Naive thymus-derived CD4-positive, alpha-beta T cell (primary cell): ENCODE measurements at places on chromosomes 16 and 17.

DNA sequence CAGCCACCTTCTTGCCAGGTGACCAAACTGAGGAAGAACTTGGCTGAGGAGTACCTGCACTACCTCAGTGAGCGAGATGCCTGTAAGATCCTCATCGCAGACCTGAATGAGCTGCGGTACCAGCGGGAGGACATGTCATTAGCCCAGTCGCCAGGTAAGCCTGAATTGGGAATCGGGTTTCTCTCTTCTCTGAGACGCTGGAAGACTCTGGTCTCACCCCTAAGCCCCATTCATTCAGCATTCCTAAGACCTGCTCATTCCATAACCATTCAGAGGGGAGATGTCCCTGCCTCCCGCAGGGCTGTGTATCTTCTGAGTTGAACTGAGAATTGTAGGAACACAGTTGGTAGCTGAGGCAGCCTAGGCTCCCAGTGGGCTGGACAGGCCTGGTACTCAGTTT lies 17.0 kb upstream of the THAP11 start:
- no peaks in the 10 kb centered on the region for H3K36me3 ChIP-seq
- H3K4me1 ChIP-seq, result no peaks in the 10 kb centered on the region
- no peak overlapping the region for H3K4me3 ChIP-seq
- H3K27ac ChIP-seq, result no peak overlapping the region
- no peaks in the 10 kb centered on the region for H3K27me3 ChIP-seq
- no peak for DNase-seq

GRCh38 chr16:66720766-66721165 lies 24.2 kb upstream of the CMTM4 start:
- no peak overlapping the region for H3K4me3 ChIP-seq
- H3K27ac ChIP-seq, result no peak overlapping the region
- H3K27me3 ChIP-seq, result no peaks in the 10 kb centered on the region
- peaks cover 6% of the 10 kb centered on the region for H3K36me3 ChIP-seq

DNA sequence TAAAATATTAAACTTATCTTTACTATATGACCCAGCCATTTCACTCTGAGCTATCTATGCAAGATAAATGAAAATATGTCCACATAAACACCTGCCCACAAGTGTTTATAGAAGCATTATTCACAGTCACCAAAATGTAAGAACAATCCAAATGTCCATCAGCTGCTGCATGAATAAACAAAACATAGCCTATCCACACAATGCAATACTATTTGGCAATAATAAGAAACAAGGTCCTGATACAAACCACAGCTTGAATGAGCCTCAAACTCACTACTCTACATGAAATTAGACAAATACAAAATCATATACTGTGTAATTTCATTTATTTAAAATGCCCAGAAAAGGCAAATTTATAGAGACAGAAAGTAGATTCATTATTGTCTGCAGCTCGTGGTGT lies 355.1 kb downstream of the CDH8 start:
- H3K36me3 ChIP-seq, result no peaks in the 10 kb centered on the region
- H3K4me1 ChIP-seq, result no peaks in the 10 kb centered on the region
- H3K27ac ChIP-seq, result no peak overlapping the region
- no peak overlapping the region for H3K4me3 ChIP-seq

GRCh38 chr17:5785867-5786509 lies 201.7 kb upstream of the NLRP1 start:
- H3K36me3 ChIP-seq, result no peaks in the 10 kb centered on the region
- H3K4me1 ChIP-seq, result no peaks in the 10 kb centered on the region
- no peak for DNase-seq

DNA sequence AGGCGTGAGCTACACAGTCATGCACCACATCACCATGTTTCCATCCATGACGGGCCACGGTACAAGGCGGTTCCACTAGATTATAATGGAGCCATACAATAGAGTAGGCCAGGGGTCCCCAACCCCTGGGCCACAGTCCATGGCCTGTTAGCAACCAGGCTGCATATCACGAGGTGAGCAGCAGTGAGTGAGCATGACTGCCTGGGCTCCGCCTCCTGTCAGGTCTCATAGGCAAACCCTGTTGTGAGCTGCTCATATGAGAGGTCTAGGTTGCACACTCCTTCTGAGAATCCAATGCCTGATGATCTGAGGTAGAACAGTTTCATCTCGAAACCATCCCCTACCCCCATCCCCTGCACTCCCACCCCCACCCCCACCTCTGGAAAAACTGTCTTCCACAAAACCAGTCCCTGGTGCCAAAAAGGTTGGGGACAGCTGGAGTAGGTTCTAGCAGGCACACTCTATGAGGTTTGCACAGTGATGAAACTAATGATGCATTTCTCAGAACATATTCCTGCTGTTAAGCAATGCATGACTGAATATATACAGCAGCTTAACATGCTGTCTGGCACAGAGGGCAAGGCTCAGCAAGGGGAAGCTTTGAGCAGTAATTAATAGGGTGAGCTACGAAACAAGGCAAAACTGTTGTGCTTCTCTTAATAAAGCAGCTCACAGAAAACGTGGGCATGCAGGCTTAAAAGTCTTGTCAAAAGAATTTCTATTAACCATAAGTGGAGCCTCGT lies 108.0 kb downstream of the VPS53 start:
- H3K36me3 ChIP-seq, result no peaks in the 10 kb centered on the region
- H3K4me1 ChIP-seq, result no peaks in the 10 kb centered on the region
- no peak overlapping the region for H3K27ac ChIP-seq
- H3K27me3 ChIP-seq, result no peaks in the 10 kb centered on the region

- no peaks in the 10 kb centered on the region for H3K4me1 ChIP-seq
- no peak overlapping the region for H3K4me3 ChIP-seq
- H3K27me3 ChIP-seq, result no peaks in the 10 kb centered on the region
Observed at GRCh38 chr17:10633738-10634379, 23.2 kb downstream of the MYH3 start.

- H3K4me1 ChIP-seq, result no peaks in the 10 kb centered on the region
- no peak overlapping the region for H3K4me3 ChIP-seq
- no peaks in the 10 kb centered on the region for H3K36me3 ChIP-seq
- no peak for DNase-seq
Observed at GRCh38 chr16:83878838-83879237, 20.1 kb upstream of the MLYCD start.

GRCh38 chr16:4376126-4376892 lies 4.7 kb downstream of the VASN start:
- no peak for DNase-seq
- no peaks in the 10 kb centered on the region for H3K27me3 ChIP-seq
- no peak overlapping the region for H3K4me3 ChIP-seq
- H3K36me3 ChIP-seq, result peaks cover 7% of the 10 kb centered on the region
- no peak overlapping the region for H3K27ac ChIP-seq
- peaks cover 15% of the 10 kb centered on the region for H3K4me1 ChIP-seq

- DNase-seq, result no peak
- H3K4me1 ChIP-seq, result no peaks in the 10 kb centered on the region
- H3K4me3 ChIP-seq, result no peak overlapping the region
- no peak overlapping the region for H3K27ac ChIP-seq
- no peaks in the 10 kb centered on the region for H3K27me3 ChIP-seq
Observed at GRCh38 chr17:75734674-75735294, 13.5 kb downstream of the ITGB4 start.

DNA sequence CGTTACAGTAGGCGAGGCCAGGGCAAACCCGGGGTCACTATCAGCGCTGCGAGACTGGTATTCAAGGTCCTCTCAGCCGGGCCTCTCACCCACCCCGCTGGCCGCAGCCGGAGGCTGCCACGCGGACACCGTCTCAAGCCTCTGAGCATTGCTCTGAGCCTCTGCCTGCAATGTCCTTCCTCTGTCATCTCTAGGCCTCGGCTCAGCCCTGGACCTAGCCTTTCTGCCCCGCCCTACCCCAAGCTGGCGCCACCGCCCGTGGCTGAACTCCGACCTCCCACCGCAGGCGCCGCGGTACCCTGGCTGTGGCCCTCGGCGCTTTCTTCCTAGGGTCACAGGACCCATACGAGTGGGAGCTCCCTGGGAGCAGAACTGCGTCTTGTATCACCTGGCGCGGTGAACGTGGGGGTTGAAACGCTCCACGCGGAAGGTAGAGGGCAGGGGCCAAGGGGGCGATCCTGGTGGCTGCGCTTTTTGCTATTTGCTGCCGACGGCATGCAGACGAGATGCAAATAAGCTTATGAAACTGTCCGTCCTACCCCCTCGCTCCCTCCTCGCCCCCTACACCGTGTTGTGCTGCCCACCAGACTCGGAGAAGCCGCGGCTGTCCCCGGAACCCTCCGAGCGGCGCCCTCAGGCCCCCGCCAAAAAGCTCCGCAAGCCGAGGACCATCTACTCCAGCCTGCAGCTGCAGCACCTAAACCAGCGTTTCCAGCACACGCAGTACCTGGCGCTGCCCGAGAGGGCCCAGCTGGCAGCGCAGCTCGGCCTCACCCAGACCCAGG lies 3.7 kb downstream of the DLX4 start:
- H3K4me3 ChIP-seq, result no peak overlapping the region
- peaks cover 20% of the 10 kb centered on the region for H3K4me1 ChIP-seq
- H3K27ac ChIP-seq, result no peak overlapping the region

- H3K4me1 ChIP-seq, result no peaks in the 10 kb centered on the region
- no peaks in the 10 kb centered on the region for H3K36me3 ChIP-seq
- no peak for DNase-seq
- no peak overlapping the region for H3K4me3 ChIP-seq
Observed at GRCh38 chr16:49194537-49195236, 87.0 kb downstream of the CBLN1 start.
